ENCODE measurements at places on chromosomes 2 and 18. TPM values are rescaled to one million over a fixed set of nuclear protein-coding genes. Genes with fewer than 3 reads are reported as not detected.

Gene SERPINB13
- not detected for total RNA-seq

Gene IL1F10
- not detected for total RNA-seq

Gene CELF4
- total RNA-seq, result not detected

Gene C2orf78
- not detected for total RNA-seq

Gene CD8A
- 0.34 TPM for total RNA-seq

Gene PIEZO2
- 0.61 TPM for total RNA-seq

Gene MC2R
- total RNA-seq, result not detected

Gene MARCO
- total RNA-seq, result 0.36 TPM

Measured in A549 treated with GW870086 at 1 μM for 4 hours (cell line).